ENCODE measurements at places on chromosomes 2 and 18.
A peak's percentile ranks its signal among the peaks of the same experiment; 100 is the strongest.

DNA sequence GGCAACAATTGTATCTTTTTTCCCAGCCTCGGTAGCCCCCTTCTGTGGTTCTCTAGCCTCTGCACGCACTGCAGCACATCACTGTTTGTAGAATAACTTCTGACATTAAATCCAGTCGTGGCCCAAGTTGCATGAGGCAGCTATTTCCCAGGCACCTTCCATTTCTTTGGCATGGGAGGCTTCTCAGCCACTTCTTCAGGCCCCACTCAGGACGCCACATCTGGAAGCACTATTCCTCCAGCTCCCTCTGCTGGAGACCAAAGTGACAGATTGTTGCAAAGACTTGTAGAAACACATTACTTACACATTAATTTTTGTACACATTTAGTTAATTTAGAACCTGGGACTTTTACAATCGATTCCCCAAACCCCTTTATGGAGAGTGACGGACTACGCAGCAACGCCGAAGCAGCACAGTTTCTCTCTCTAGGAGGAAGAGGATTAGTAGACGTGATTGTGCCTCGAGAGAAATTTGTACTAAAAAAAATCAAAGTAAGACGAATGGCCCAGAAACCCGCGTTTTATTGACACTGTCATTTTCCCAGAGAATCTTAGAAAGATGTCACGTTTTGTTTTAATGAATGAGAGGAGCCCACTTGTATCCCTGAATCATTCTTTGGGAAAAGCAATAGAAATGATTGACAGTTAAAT is 57.8 kb upstream of the RGPD5 start:
- peak; percentile 42 for DNase-seq

DNA sequence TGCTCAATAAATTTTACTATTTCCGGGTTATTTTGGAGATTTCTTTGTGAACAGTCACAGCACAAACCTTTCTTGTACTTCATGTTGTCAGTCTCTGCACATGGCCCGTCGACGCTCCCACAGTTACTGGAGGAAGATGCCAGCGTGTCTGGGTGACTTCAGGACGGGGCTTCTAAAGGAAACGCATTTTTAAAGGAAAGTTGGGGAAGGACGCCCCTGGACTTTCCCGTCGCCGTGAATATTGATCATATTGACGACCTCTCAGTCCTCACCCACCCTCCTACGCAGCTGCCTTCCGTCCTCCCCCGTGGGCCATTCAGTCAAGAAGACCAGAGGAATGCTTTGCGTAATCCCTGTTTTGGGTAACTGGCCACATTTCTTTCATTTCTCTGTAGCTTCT is 71.1 kb upstream of the SNTG2 start:
- no peak for DNase-seq

DNA sequence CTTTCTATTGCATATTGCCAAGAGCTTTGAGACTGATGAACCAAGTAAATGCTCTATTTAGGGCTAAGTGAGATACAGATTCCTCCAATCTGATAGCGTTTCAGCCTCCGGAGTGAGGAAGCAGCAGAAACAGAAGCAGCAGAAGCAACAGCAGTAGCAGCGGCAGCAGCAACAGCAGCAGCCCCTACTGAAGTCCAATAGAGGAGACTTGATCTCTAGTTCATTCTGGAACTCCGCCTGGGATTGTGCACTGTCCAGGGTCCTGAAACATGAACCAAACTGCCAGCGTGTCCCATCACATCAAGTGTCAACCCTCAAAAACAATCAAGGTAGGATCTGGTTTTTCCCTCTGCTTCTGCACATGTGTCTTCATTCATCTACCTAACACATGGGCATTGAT is at the start of gene DPP10:
DPP10 (plus strand) TSS at position 132 of the 400 bp plus-strand sequence.
- DNase-seq: no peak

DNA sequence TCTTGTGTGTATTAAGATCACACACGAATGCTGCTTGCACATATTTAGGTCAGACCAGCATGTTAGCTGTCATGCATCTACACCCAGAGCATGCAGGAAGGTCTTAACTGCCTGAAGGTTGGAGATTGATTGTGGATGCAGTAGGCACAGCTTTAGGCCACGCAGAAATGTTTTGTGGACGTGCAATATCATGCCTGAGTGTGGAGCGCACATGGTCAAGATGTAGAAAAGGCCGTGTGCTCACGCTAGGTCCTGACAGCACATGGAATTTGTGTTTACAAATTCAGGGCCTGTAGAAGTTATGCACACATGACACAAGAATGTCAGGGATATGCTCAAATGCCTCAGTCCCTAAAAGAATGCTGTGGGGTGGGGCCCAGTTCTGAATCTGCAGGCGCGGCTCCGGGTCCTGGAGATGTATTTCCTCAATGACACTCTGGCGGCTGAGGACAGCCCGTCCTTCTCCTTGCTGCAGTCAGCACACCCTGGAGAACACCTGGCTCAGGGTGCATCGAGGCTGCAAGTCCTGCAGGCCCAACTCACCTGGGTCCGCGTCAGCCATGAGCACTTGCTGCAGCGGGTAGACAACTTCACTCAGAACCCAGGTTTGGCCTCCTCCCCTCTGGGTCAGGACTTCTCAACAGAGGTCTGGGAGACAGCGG is 27.9 kb downstream of the MARCO start:
- no peak for DNase-seq
